ENCODE measurements at places on chromosomes 2 and 18. TPM values are rescaled to one million over a fixed set of nuclear protein-coding genes. Genes with fewer than 3 reads are reported as not detected.

DNA sequence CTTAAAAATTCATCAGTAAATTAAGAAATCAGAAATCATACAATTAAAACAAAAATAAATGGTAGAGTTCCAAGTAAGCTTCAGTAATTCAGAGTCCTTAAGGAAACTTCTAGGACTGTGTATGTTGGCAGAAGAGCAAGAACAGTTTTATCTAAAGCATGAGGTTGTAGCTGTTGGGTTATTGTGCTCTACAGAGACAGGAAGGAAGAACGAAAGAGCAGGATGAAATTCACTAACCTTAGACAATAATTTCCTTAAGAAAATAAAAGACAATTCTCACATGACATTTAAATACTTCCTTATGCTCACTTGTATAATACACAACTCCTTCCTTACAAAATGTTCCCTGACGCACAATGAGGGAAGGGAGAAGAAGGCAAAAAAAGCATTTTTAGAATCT lies 133.4 kb downstream of the STK39 start:
- no peak for DNase-seq

GRCh38 chr2:38498045-38498481 lies 104.7 kb downstream of the HNRNPLL start:
- DNase-seq: no peak

DNA sequence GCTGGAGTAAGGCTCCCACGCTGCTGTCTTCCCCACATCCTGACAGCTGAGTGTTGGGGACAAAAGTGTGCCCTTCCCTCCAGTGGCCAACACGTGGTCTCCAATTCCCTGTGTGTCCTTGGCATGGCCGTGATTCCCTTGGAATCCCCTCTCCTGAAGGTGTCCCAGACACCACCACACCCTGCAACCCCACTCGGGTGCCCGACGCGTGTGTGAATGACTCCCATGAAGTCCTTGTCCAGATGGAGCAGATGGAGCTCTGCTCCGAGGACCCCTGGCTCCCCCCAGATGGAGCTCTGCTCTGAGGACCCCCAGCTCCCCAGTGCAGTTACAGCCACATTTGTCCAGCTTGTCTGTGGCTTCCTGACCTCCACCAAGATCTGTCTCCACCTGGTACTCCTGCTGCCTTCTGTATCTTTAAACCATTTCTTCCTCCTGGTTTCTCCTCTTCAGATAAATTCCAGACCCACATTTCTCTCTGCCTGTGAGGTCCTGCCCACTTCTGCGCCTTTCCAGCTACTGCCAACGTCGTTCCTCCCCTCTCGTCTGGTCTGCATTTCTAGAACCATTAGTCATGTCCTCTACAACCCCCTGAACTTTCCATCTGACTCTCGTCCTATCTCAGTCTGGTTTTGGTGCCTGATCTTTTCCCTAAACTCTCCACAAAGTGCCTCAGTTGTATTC lies 86.8 kb upstream of the PXDN start:
- DNase-seq: no peak

- DNase-seq: no peak
Measured at GRCh38 chr2:152155209-152155608, 20.4 kb downstream of the STAM2 start.

GRCh38 chr18:39191931-39192330 lies 1626.3 kb upstream of the CELF4 start:
- no peak for DNase-seq

The SCYGR4 gene
- not detected for total RNA-seq

The GREB1L gene
- not detected for total RNA-seq

The MC5R gene
- total RNA-seq: not detected
